ENCODE measurements at places on chromosomes 16 and 17. TPM values are rescaled to one million over a fixed set of nuclear protein-coding genes. Genes with fewer than 3 reads are reported as not detected.

The SPNS3 gene
- 0.69 TPM for total RNA-seq

The CDR2L gene
- 50.9 TPM for total RNA-seq

The HSDL1 gene
- 13.3 TPM for total RNA-seq

The CDH11 gene
- total RNA-seq: 111 TPM

The IL17C gene
- not detected for total RNA-seq

The NPIPA8 gene
- not detected for total RNA-seq

- no peak for DNase-seq
Measured at GRCh38 chr16:4902038-4902437, 34.9 kb downstream of the PPL start.

- DNase-seq: no peak
Measured at GRCh38 chr16:53065461-53066061, 10.8 kb downstream of the CHD9 start.

- DNase-seq: no peak
Measured at GRCh38 chr17:48506246-48506645, 24.6 kb downstream of the HOXB1 start.

DNA sequence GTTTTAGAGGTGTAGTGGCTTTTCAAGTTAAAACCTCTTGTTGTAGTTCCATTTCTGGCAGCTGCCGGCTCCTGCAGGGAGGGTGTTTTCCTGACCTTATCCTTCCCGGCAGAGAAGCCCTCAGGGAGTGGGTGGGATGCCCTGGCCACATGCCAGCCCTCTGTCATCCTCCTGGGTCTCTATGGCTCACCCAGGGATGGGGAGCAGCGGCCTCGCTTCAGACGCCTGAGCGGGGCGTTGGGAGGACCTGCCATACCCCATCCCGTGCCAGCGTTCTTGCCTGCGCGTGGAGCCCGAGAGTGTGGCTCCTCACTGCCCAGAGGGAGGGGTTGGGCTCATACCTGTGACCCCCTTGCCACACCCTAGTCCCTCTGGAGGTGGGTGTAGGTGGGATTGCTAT is 11.9 kb downstream of the KCNJ12 start:
- no peak for DNase-seq

DNA sequence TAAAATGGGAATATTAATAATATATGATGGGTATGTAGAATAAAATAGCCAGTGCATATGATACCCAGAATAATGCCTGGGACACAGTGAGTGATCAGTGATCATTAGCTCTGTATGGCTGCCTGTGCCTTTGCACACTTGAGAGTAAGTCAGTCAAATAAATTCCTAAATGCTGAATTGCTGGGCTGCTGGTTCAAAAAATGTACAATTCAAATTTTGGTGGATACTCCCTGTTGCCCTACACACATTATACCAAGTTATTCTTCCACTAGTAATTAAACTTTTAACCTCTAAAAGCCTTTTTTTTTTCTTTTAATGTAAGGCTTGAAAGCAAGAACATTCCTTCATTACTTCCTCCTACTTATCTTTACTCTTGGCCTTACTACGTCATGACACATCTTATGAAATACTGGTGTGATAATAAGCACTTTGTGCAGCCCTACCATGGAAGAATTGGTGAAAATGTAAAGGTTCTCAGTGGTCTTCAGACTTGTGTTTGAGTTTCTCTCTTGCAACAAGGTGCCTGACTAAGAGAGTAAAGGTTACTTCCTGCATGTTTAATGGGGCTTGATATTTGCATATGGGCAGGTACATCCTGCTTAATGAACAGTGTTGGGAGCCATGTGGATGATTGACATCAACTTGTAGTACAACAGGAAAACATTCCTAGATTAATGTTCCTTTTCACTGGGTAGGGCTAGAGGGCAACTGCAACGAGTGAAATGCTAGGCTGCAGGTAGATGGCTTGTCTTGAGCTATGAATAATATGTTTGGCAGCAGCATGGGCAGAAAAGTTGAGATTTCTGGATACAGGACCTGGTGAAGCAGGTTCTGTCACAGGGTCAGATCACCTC is 84.3 kb downstream of the PRKCA start:
- DNase-seq: peak; percentile 83

- DNase-seq: no peak
Measured at GRCh38 chr16:75702242-75702641, 981 bp upstream of the DUXB start.

GRCh38 chr17:59668816-59669215 is 38.4 kb downstream of the PTRH2 start:
- peak; percentile 93 for DNase-seq

DNA sequence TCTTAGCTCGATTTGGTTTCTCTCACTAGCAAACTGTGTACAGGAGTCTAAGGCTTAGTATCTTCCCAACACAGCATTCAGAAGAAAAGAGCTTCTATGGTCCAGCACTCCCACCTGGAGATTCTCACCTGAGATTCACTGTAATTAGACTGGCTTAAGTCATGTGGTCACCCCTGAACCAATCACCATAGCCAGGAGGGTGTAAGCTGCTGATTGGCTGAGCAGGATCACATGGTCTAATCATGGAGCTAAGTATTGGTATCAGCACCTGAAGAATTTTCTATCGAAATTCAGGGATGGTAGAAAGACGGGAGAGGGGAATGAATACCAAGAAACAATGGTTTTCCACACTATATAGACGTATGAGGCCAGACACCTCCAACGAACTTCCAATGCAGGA is 359.8 kb upstream of the ERCC4 start:
- no peak for DNase-seq

GRCh38 chr16:12267491-12267890 is 291.0 kb downstream of the SNX29 start:
- DNase-seq: no peak

DNA sequence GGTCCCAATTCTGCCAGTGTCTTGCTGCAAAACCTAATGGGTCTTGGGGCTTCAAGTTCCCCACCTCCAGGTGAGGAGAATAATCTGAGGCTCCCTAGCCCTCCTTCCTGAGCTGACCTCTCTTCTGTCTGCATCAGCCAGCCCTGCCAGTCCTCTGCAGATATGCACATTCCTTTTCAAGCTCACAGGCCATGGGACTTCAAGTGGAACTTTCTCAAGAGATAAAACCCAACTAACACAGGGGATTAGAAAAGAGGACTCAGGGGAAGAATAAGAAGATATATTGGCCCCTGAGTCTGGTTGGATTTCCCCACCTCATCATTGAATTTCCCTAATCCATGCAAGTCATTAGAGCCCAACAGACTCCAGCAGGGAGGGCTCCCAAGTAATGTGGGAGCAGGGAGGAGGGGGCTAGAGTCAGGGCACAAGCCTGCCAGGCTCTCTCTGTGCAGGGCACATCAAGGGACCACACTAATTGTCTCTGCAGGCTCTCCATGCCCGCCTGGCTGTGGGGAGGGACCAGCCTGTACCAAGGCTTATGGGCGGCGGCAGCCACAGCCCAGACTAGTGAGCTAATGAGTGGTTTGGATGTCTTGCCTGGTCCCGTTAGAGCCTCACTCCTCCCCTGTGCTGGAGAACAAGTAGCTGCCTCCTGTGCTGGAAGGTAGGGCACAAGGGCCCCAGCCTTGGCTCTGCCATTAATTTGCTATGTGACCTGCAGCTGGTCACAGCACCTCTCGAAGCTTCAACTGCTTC is 1.2 kb downstream of the KRT14 start:
- DNase-seq: no peak

- no peak for DNase-seq
Measured at GRCh38 chr16:67897231-67897630, 4.2 kb downstream of the PSKH1 start.

GRCh38 chr16:75433732-75434413 is 570 bp upstream of the CFDP1 start:
- DNase-seq: peak; percentile 72

- DNase-seq: peak; percentile 79
Measured at GRCh38 chr17:78343187-78343542, 16.7 kb downstream of the SOCS3 start.

GRCh38 chr17:2263183-2264066 is 40.2 kb downstream of the SMG6 start:
- no peak for DNase-seq

GRCh38 chr16:78812582-78812981 is 713.1 kb downstream of the WWOX start:
- no peak for DNase-seq

DNA sequence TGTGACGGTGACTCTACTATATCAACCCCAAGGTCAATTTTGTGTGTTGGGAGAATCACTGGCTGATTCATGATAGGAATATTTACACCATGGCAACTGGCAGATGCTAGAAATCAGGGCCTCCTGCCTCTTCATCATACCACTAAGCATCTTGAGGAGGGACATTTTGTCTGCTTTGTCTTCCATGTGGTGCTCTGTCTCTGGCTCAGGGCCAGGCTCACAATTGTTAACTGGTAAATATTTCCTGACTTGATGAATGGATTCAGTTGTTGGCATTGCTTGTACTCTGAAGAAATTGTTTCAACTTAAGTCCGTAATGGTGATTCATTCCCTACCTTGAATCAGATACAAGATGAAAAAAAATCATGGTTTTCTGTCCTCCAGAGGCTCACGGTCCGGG is 292.7 kb downstream of the HAPSTR1 start:
- no peak for DNase-seq

GRCh38 chr16:69089091-69089910 is 16.2 kb upstream of the HAS3 start:
- DNase-seq: no peak

DNA sequence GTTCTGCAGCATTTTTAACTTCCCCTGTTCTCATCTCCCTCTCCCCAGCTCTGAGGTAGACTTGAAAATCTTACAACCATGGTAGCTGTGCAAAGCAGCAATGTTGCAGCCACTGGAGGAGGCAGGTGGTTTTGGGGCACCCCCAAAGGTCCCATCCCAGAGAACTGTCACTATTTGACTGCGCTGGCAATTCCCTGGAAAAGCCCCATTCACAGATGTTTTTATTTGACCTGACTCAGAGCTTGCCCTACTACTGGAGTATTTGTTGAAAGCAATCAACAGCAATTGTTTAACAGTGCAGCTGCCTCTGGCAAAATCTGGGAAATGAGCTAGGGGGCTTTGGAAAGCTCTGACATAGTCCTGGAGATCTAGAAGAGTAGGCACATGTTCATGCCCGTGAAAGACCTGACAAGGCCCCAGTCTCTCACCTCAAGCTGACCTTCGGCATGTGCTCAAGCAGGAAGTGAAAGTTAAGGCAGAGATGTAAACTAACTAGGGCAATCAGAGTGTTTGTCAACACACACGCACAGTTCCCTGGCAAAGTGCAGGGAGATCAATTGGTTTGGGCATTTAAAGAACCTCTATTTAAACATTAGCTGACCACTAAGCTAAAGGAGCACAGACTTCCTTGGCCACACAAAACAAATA is 19.7 kb upstream of the PIK3R5 start:
- no peak for DNase-seq
